Lung microvascular endothelial cell (primary cell): ENCODE measurements at places on chromosomes 1 and 21. TPM values are rescaled to one million over a fixed set of nuclear protein-coding genes. Genes with fewer than 3 reads are reported as not detected.

GRCh38 chr1:83499998-83500397 is 498.9 kb downstream of the TTLL7 start:
- no peak for DNase-seq

DNA sequence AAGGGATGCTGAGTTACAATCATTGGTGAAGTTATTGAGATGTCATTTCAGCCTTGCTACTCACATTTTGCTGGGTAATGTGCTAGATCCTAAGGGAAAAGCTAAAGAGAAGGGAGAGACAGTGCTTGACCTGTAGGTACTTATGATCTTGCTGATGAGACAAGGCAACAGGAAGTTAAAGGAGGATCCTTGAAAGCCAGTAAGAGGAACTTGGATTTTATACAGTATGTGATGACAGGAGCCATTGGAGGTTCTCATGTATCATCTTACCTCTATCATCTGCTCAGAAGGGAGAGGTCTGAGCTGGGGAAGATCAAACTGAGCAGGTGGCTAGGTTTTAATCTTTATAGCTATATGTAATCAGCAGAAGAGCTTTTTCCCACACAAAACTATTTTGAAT is 6.3 kb downstream of the APOBEC4 start:
- no peak for DNase-seq

DNA sequence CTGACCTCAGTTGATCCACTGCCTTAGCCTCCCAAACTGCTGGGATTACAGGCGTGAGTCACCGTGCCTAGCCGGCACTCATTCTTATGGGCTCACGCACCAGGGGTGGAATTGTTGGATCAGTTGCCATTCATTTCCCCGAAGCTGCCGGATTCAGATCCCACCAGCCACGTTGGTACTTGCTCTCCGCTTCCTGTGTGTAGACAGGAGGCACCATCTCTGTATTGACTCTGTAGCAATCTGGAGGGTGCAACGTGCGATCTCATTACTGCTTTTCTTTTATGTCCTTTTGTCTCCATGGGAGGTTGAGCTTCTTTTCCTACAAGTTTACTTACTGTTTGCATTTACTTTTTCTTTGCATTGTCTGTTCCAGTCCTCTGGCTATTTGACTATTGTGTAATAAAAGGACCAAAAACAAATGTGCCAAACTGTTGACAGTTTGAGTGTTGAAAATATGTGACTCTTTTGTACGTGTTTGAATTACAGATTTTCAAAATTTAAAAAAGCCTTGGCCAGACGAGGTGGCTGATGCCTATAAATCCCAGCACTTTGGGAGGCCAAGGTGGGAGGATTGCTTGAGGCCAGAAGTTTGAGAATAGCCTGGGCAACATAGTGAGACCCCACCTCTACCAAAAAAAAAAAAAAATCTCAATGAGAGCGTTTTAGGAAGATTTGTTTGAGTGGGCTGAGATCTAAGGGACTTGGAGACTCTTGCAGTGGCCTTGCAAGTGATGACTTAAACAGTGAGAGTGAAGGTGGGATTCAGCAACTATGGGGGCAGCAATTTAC is 39.1 kb downstream of the SPSB1 start:
- DNase-seq = no peak

DNA sequence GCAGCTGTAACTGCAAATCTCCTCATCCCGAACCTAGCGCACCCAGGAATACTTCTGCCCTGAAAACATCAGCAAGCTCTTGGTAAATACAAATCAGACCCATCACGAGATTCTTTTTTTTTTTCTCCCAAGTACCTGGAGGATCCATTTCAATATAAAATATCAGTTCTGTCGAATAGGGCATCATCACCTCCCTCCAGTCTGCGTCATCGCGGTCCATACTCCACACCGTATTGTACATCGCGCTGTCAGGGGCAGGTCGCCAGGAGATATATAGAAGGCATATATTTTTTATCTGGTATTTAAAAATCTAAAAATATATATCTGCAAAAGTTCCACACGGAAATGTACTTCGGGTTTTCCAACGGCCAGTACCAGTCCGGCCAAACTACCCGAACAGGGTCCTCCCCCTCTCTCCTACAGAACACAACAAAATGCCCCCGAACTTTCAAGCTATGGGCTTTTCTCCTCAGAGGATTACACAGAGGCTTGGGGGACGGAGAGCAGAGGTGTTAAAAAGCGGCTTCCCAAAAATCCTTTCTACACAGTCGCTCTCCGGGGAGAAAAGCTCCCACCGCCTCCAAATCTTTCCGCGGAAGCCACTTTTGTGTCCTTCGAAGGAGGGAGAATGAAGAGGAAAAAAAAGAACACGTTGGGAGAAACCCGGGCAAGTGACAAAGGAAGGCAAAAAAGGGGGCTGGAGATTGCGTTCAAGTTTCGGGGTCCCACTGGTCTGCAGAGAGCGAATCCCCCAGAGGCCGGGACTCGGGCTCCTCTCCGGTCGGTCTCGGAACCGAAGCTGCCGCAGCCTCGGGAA is 509 bp downstream of the PIK3R3 start:
- DNase-seq = peak; percentile 52

- no peak for DNase-seq
Measured at GRCh38 chr1:164671323-164671965, 112.5 kb downstream of the PBX1 start.

KCNA3 gene
- not detected in 2 replicates for total RNA-seq

NBPF10 gene
- 0.22 and 0.40 TPM in 2 replicates for total RNA-seq

CFHR2 gene
- total RNA-seq = not detected in 2 replicates

PTCH2 gene
- under 0.01 TPM in 2 replicates for total RNA-seq

GBP6 gene
- total RNA-seq = not detected in 2 replicates

SH2D1B gene
- 0.22 TPM in 1 of 2 replicates, not detected in the other for total RNA-seq

SLFNL1 gene
- total RNA-seq = under 0.01 and 0.20 TPM in 2 replicates

TIAM1 gene
- under 0.01 and 0.22 TPM in 2 replicates for total RNA-seq

RGS21 gene
- not detected in 2 replicates for total RNA-seq

FLG gene
- not detected in 2 replicates for total RNA-seq

DENND2C gene
- total RNA-seq = 2.6 and 3.2 TPM in 2 replicates

FCN3 gene
- total RNA-seq = not detected in 2 replicates

FHAD1 gene
- total RNA-seq = under 0.01 TPM in 1 of 2 replicates, not detected in the other

PPM1J gene
- 0.65 and 0.79 TPM in 2 replicates for total RNA-seq

SLAMF6 gene
- not detected in 2 replicates for total RNA-seq
